CD14-positive monocyte (primary cell): ENCODE measurements at places on chromosomes 5 and 9.

DNA sequence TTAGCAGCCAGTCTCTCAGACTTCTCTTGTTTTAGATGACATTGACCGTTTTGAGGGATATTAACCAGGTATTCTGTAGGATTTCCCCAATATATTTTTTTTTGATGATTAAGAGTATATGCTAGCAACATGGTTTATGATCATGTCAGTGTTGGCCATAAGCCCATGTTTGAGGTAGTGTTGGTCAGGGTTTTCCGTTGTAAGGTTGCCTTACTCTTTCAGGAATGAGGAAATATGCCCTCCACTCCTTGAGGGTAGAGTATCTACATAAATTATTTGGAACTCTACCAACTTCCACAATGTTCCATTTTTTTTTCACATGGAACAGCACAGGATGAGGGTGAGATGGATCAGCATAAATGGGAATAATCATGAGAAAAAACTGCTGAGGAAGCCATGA is 188.4 kb upstream of the PRDM9 start:
- DNase-seq, result no peak

- no peak for DNase-seq
Measured at GRCh38 chr9:115167175-115167574, 49.2 kb upstream of the TNC start.

GRCh38 chr9:89375191-89375760 is 57.0 kb downstream of the SECISBP2 start:
- peak; percentile 6 for DNase-seq

DNA sequence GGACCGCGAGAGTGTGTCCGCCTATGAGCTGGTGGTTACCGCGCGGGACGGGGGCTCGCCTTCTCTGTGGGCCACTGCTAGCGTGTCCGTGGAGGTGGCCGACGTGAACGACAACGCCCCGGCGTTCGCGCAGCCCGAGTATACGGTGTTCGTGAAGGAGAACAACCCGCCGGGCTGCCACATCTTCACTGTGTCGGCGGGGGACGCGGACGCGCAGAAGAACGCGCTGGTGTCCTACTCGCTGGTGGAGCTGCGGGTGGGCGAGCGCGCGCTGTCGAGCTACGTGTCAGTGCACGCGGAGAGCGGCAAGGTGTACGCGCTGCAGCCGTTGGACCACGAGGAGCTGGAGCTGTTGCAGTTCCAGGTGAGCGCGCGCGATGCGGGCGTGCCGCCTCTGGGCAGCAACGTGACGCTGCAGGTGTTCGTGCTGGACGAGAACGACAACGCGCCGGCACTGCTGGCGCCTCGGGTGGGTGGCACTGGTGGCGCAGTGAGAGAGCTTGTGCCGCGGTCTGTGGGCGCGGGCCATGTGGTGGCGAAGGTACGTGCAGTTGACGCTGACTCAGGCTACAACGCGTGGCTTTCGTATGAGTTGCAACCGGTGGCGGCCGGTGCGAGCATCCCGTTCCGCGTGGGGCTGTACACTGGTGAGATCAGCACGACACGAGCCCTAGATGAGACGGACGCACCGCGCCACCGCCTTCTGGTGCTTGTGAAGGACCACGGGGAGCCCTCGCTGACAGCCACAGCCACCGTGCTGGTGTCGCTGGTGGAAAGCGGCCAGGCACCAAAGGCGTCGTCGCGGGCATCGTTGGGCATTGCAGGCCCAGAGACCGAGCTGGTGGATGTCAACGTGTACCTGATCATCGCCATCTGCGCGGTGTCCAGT is 1.8 kb downstream of the PCDHA7 start:
- no peak for DNase-seq
